ENCODE measurements at places on chromosomes 5 and 9.

GRCh38 chr5:56610093-56610698 is 205.2 kb upstream of the MAP3K1 start:
- DNase-seq = peak; percentile 24

DNA sequence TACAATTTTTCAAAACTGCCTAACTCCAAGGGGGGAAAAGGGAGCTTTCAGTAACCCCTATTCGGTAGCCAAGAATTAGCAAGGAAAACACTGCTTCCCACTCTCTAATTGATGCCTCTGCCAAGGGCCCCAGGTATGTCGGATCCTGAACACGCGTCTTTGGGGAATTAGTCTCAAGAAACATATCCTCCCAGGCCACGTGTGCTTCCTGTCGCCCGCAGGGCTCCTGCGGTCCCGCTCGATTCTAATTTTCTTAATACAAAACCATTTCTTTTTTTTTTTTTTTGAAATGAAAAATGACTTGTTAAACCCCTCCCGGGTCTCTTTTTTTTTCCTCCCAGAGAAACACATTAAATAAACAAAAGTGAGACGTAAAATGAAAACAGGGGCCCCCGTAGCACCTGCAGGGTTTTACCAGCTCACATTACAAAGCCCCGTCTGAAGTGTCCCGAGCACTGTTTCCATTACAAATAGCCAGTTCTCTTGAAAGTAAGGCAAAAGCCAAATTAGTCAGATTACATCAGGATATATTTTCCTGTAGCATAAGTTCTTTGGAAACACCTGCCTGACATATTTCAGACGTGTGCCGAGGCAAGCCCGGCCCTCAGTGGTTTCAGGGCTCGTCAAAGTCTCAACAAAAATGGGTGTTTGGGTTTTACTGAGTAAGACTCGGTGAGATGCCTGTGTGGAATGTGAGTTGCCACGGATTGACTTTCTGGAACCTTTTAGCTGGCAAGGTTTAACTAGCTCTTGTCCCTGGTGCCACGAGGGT is 21.5 kb downstream of the SMIM23 start:
- no peak for DNase-seq

DNA sequence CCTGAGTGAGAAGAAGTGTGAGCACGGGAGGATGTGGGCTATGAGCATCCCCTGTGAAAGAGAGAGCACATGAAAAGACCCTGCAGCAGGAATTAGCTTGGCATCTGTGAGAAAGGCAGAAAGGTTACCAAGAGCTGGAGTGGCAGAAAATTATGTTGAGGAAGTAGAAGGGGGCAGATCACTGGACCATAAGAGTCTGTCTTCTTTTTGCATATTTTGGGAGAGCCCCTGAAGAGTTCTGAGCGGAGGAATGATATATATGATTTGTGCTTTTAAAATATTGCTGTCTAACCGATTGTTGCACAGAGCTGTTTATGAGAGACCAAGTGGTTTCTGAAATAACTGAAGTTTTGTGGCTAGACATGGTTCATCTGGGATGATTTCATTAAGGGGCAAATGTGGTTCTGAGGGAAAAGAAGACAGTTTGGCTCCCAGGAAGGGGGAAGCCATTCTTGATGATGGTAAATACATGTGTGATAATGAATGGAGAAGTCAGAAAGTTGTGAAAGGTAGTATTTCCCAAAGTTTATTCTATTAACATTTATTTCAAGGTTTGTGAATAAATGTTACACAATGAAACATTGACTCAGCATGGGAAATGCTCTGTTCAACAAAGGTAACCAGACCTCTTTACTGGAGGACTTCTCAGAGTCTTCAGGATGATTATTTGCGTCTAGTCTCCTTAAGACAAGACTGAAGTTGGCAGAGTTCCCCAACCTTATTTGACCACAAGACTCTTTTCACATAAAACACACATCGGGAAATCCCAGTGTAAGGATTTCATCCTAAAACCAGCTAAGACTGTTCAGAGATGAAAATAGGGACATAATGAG is 31.5 kb upstream of the ADRB2 start:
- DNase-seq = no peak

DNA sequence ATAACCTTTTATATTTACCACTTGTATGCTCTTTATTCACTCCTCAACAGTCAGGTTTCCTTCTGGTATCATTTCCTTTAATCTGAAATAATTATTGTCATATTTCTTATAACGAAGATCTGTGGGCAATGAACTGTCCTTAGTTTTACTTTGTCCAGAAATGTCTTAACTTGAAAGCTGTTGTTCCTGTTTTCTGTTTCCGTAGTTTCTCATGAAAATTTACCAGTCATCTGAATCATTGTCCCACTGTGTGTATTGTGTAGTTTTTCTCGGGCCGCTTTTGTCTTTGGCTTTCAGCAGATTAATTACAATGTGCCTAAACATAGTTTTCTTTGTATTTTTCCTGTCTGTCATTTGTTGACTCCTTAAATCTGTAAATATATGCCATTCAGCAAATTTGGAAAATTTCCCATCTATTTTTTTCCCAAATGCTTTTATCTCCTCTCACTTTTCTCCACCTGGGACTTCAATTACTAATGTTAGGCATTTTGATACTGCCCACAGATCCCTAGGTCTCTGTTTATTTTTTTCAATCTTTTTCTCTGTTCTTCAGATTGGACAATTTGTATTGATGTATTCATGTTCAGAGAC is 74.9 kb downstream of the PDE8B start:
- no peak for DNase-seq

DNA sequence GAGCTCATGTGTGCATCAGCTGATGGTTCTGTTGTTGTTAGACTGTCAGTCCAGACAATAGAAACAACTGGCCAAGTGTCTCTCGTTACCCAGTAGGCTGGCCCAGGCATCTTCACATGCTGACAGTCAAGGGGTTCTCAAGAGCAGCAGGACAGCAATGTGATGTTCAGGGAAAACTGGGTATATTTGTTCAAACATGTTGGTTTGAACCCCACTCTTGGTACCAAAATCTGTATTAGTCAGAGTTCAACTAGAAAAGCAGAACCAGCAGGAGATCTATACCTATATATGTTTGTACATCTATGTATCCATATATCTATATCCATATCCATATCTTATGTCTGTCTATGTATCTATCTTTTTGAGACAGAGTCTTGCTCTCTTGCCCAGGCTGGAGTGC is 108.1 kb downstream of the LRRC70 start:
- no peak for DNase-seq

DNA sequence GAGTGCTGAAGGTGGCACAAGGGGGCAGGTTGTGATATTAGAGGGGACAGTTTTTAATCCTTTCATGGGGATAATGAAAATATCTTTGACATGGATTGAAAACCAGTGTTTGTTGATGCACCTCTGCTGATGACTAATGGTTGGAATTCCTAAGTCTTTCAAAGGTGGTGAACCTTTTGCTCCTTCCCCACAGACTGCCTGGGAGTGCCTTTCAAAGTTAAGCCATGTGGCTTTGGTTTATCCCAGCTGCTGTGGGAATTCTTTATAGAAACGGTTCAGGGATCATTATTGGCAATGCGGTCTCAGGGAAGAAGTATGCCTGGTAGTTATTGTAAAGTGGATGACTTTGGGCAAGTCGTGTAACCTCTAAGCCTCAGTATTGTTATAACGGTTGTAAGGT is 45.7 kb downstream of the PIP5K1B start:
- no peak for DNase-seq

GRCh38 chr9:87263291-87263690 is 234.4 kb upstream of the DAPK1 start:
- no peak for DNase-seq

- DNase-seq = no peak
These were observed 472.9 kb downstream of the PRELID2 start for GRCh38 chr5:145362266-145362665.

- no peak for DNase-seq
These were observed 298.3 kb upstream of the TNC start for GRCh38 chr9:115416299-115416698.

GRCh38 chr9:83986765-83987401 is 6.3 kb downstream of the RMI1 start:
- DNase-seq = no peak

DNA sequence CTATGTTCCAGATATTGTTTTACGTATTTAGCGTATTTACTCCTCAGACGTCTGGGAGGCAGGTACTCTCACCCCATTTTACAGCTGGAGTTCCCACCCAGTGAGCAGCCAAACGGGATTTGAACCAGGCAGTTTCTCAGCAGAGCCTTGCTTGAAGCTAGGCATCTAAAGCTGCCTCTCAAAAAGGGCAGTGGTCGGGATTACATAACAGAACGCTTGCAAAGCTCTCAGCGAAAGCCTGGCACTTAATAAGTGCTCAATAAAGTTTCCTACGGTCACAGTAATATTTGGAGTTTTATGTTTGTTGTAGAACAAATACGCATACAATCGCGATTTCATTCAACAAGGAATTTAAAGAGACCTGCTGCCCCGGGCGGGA is 286 bp upstream of the BSPRY start:
- DNase-seq = no peak

DNA sequence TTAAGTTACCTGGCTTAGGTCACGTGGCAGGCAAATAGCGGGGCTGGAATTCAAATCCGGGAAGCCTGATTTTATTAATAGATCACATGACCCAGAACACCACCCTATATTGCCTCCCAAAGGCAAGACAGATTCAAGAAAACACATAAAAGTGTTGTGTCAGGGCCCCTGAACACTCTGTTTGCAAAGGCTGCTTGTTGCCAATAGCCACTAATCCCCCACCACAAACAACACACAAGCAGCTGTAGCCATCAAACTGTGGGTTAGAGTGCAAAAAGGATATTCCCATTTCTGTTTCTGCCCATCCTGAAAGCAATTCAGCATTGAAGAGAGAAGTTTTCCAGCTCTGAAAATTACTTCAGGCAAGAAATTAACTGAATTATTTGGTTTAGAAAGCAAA is 358.9 kb upstream of the RFX3 start:
- no peak for DNase-seq

Measured in activated naive CD4-positive, alpha-beta T cell treated with anti-CD3 and anti-CD28 coated beads, Interleukin-2, amount 50 U/mL, for 16 hours (primary cell).